ENCODE measurements at places on chromosomes 6 and 20. TPM values are rescaled to one million over a fixed set of nuclear protein-coding genes. Genes with fewer than 3 reads are reported as not detected.

HLA-DMA gene
- 197 TPM for total RNA-seq

ISM1 gene
- 4.1 TPM for total RNA-seq

ZNF311 gene
- 1.8 TPM for total RNA-seq

VIP gene
- total RNA-seq: 1.6 TPM

C6orf132 gene
- 11.5 TPM for total RNA-seq

NOTCH4 gene
- total RNA-seq: 78.7 TPM

THEMIS gene
- 3.0 TPM for total RNA-seq

BCAS1 gene
- total RNA-seq: 0.81 TPM

DLK2 gene
- total RNA-seq: 0.23 TPM

RPL10A gene
- total RNA-seq: 941 TPM

RAB23 gene
- total RNA-seq: 13.7 TPM

FAM120B gene
- 26.1 TPM for total RNA-seq

LAMA2 gene
- 42.1 TPM for total RNA-seq

PHACTR1 gene
- total RNA-seq: 72.8 TPM

LY6G6C gene
- total RNA-seq: not detected

CDK5RAP1 gene
- 26.6 TPM for total RNA-seq

SLC4A11 gene
- 2.7 TPM for total RNA-seq

TOX2 gene
- 24.3 TPM for total RNA-seq

TCF21 gene
- total RNA-seq: 56.2 TPM

B4GALT5 gene
- 46.1 TPM for total RNA-seq

SLC17A1 gene
- not detected for total RNA-seq

HTR1B gene
- total RNA-seq: 0.84 TPM

GPR6 gene
- total RNA-seq: not detected

HCRTR2 gene
- total RNA-seq: not detected

GPLD1 gene
- total RNA-seq: 3.1 TPM

AKAP12 gene
- total RNA-seq: 40.8 TPM

FAM83D gene
- total RNA-seq: 2.0 TPM

Measured in upper lobe of right lung (tissue), 1 donor.